ENCODE measurements at places on chromosomes 7 and 10. TPM values are rescaled to one million over a fixed set of nuclear protein-coding genes. Genes with fewer than 3 reads are reported as not detected.

GRCh38 chr7:91411060-91411459 is 146.8 kb downstream of the FZD1 start:
- DNase-seq = no peak

DNA sequence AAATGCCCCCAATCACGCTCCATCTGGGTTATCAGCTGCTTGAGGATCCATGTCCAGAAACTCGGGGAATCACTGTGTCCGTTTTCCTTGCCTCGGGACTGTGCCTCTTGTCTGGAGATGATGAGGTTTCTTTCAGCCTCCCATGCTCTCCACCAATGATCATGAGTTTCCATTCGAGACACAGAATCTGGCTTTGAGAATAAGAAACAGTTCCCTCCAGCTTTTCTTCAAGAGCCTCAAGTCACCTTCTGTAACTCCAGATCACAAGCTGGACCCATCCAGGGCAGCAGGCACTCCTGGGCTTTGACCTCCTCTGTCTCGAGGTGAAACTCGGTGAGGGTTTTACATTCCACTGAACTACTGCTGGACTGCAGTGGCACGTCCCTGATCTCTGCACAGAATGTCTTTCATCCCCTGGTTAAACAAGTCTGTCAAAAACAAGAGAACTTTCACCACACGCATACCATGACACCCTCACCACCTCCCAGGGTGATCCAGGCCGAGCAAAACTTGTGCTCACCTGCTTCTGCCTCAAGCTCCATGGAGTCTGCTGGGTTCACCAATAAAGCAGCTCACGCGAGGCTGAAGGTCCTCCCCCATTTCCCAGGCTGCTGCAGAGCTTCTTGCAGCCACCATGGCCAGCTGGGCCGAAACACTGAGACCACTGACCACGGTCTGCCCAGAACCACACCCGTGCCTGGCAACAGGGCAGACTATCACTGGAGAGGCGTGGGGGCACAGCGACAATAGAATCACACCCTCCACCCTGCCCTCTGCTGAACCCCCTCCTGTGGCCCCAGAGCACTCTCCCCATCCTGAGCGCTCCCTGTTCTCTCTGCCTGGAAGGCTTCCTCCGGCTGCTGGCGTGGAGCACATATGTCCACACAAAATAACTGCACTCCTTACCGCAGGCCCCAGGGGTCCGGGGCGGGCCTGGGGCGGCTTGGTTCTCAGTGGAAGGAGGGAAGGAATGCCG is 25.1 kb downstream of the MAT1A start:
- no peak for DNase-seq

- DNase-seq = no peak
Measured at GRCh38 chr10:12418000-12418399, 68.7 kb downstream of the CAMK1D start.

DNA sequence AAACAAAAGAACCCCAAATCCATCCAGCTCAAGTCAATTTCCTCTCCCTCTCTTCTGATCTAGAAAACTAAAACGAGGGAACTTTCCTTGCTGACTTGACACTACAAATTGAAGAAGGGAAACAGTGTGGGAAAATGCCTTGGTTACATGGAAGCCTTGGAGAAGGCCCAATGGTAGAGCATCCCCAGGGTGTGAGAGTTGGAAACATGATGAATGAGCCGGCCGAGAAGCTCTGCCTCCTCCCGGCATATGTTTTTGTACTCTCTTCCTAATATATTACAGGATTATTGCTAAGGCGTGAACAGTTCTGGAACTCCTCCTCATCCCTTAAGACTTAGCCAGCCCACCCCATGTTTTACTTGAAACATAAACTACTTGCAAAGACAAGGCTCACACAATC is 618.2 kb upstream of the MGMT start:
- no peak for DNase-seq

DNA sequence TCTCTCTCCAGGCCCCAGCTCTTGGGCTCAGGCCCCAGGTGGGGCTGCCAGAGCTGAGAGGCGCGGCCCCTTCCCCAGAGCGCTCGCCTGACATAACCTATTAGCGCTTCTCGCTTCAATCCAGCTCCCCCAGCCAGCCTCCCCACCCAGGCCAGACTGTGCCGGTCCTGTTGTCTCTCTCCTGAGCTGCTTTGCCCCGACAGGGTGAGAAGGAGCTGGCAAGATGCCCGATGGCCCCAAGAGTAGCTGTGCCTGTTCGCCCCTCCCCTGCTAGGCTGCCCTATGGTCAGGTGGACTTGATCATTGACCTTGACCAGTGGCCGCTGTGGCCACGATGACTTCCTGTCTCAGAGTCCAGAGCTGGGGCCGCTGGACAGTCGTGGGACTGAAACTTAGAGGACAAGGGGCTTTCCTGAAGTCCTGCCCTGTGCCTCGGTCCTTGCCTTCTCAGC is 9.1 kb downstream of the TMEM270 start:
- DNase-seq = peak; percentile 34

Gene GJD4
- total RNA-seq = under 0.01 TPM

Gene KIN
- total RNA-seq = 5.8 TPM

Gene SPDYE16
- total RNA-seq = 0.36 TPM

Measured in osteoblast (primary cell).